ENCODE measurements at places on chromosomes 2 and 18.

DNA sequence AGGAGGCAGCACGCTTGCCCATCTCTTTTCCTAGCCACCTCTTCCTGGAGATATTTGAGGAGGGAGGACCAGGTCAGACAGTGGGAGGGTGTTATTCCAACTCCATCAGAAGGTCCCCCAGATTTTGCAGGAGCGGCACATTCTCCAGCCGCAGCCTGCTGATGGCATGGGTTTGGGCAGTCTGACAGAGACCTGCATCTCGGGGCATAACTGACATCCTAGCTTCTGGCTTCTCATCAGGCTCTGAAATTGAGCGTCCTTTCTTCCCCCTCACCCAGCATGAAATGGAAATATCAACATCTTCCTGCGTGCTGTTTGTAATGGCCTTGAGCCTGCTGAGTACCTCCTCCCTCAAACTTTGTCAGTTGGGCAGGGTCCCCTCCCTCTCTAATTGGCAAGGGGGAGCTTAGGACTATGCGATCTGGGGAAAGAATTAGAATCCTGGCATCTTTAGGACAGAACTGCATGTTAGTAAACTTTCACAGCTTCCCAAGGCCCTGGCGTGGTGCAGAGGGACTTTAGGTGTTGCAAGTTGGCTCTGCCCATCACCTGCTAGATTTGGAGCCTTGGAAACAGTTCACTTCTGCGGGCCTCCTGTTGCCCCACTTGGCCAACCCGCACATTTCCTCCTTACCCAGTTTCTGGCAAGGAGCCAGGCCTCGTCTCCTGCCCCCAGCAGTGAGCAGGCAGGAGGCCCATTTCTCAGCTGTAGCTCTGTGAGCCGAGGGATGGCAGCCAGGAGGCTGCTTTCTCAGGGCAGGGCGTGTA is 2.2 kb downstream of the ITM2C start:
- DNase-seq, result peak; percentile 74

DNA sequence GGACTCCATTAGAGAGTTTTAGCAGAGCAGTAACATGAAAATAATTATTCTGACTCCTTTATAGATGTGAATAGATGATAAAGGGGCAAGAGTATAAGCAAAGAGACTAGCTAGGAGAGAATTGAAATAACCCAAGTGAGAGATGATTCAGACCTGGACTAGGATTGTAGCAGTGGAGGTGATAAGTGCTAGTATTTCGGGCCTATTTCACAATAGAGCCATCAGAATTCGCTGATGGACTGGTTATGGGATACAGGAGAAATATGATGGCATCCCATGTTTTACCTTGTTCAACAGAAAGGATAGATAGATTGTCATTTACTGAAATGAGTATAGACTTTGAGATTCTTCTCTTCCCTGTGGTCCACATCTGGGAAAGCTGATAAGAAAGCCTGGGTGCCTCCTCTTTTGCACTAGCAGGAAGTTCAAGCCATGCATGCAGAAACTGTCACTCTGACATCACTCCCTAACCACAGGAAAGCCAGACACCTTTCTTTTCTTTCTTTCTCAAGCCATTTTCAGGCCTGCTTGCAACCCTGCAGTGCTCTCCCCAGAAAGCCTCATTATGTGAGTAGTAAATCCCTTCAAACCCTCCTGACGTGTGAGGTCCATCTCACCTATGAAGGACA is 25.3 kb downstream of the DYNAP start:
- no peak for DNase-seq

- DNase-seq, result no peak
Observed at GRCh38 chr2:160736148-160737028, 242.8 kb upstream of the RBMS1 start.

DNA sequence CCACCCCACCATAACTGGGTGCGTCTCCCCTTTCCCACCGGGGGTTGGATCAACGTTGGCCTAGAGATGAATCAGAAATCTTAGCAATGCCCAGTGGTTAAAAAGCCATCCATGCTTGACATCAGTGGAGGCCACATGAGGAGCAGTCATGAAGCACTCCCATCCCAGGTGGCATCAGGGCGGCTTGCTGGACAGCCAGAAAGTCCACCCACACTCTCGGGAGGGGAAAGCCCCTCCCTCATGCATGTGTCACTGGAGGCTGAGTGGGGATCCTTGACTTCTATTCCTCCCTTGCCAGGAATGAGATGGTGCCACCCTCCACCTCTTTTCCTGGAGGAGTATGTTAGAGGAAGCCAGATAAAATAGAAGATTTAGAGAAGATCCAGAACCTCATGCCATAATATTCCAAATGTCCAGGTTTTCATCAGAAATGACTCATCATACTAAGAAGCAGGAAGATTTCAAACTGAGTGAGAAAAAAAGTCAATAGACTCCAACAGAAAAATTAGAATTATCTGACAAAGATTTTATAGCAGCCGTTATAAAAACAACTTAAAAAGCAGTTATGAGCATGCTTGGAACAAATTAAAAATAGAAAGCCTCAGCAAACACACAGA is 507.1 kb upstream of the ID2 start:
- DNase-seq, result no peak

DNA sequence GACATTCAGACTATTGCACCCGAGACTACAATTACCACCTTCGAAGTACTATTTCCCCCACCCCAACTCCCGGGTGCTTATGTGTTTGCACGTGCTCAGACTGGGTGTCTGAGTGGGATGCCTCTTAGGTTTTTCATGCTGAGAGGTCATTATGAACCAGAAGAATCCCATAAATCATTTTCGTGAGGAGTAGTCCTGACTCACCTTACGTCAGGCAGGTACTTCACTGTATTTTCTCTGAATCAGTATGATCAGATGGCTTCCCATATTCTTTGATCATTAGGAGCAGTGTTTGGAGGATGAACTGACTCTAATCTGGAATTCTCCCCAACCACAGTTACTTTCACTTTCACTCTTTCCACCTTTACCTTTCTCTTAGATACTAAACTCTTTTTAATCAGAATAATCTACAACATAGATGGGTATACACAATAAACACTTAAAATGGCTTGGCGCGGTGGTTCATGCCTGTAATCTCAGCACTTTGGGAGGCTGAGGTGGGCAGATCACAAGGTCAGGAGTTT is 38.4 kb upstream of the STAT4 start:
- DNase-seq, result no peak

All from activated gamma-delta T cell treated with Interleukin-2 at 50 U/mL for 16 hours (primary cell).